ENCODE measurements at places on chromosomes 2 and 18. TPM values are rescaled to one million over a fixed set of nuclear protein-coding genes. Genes with fewer than 3 reads are reported as not detected.

DNA sequence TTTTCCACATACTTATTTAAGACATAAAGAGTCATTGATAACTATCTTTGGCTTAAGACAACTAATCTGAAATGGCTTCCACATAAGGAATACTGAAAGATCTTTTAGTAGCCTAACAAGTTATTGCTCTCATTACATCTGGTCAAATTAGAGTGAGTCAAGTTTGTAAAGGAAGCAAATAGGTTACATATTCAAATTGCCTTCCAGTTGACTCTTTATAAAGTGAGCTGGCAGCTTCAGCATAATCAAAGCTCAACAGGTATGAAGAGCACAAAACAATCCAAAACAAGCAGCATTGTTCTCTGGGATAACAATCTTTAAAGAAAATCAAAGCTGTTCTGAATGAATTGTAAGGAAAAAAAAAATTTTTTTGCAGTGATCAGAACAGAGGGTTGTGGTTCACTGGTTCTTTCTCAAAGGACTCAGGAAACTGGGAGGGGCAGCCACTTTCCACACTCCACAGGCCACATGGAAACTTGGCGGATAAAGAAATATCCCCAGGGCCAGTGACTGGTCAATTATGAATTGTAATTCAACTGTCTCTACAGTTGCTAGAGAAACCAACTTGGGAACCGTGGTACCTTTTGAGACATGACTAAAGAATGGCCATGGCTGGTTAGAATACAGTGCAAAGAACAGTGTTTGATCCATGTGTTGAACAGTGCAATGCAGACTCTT lies 369.3 kb upstream of the KCNH7 start:
- no peak for DNase-seq

DNA sequence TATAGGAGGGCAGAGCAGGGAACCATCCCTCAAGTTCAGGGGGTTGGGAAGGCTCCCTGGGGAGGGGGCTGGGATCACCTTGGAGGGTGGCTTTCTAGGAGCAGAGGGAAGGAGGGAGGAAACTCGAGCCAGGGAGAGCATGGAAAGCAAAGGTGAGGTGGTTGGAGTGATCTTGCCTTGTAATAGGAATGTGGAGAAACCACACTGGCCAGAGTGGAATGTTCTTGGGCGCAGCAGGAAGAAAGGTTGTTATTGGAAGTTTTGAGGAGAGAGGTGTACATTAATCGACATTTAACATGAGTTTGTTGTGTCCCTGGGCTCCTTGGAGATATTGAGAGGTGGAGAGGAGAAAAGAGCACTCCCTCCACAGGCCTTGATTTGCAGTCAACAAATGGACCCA lies 272.2 kb downstream of the PRKCE start:
- no peak for DNase-seq

GRCh38 chr2:237324837-237325236 lies 89.1 kb downstream of the COL6A3 start:
- no peak for DNase-seq

The CFAP210 gene
- 1.4 TPM for total RNA-seq

The GALNT14 gene
- 7.4 TPM for total RNA-seq

The GPAT2 gene
- 0.39 TPM for total RNA-seq
